ENCODE measurements at places on chromosomes 12 and 14.
A peak's percentile ranks its signal among the peaks of the same experiment; 100 is the strongest.

DNA sequence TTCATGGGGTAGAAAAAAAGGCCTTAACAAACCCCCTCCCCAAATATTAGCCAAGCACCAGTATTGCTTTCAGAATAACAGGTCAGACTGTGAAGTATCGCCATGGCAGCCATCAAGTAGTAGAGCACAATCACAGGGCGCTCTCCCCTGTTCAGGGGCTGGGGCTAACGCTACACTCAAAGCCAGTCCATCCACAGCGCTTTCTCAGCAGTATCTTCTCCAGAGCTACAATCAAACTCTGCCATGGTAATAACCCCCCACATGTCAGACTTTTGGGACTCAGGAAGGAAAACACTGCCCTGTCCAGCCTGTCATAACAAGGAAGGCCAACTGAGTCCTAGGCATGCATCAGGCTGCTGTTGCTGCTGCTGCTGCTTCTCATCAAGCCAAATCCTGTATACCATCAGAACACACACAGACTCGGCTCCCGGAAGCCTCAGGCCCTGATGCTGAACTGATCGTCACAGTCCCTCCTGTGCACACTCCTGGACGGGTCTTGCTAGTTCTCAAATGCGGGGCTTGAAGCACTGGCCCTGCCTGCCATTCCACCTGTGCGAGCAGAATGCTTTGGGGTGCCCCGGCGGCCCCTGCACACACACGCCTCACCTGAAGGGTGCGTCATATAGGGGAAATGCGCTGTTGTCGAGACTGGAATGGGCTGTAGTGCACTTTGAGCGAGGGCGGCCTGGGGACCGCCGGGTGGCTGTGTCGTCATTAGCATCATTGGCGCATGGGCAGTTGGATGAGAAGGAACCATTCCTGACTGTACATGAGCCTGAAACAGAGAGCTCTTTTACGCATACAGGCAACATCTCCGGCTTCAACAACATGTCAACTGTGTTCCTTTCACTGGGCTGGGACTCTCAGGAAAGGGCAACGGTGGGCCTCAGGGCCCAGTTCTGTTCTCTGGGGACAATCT is 47.6 kb downstream of the SH2B3 start:
- DNase-seq, result no peak

GRCh38 chr12:59149995-59150642 is 229.8 kb upstream of the LRIG3 start:
- DNase-seq, result peak; percentile 67

DNA sequence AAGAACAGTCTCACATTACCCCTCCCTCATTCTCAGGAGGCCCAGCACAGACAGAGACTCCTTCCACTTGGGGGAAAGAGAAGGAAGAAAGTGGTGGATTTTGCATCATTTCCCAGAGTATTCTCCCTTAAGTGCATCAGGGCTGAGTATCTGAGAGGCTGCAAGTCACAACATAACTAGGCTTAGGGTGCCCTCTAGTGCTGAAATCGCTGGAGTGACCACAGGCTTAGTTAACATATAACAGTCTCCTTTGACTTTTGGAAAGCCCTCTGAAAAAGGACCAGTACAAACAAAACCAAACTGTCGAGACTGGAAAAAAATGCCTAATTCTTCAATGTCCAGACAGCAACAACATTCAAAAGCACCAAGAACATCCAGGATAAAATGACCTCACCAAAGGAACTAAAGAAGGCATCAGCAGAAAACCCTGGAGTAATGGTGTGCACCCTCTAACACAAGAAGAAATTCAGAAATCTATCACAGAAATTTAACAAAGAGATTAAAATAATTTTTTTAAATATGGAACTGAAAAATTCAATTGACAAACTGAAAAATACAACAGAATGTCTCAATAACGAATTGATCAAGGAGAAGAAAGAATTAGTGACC is 412.3 kb downstream of the RPS29 start:
- DNase-seq, result peak; percentile 9

DNA sequence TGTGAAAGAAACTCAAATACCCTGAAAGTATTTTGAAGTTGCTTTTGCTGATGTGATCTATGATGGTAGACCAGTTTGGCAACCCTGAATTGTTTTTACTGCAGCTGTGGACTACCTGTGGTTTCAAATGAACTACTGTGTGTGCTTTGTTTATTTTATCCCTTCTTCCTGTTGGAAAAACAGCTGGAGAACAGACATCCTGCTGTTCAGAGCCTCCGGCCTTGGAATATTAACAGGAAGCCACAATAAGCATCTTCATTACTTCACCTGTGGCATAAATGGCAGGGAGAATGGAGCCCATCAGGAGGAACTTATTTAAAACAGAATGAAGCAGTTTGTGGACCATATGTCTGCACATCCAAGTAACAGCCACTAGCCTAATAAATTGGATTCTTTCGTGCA is 104.8 kb downstream of the DUSP6 start:
- no peak for DNase-seq

DNA sequence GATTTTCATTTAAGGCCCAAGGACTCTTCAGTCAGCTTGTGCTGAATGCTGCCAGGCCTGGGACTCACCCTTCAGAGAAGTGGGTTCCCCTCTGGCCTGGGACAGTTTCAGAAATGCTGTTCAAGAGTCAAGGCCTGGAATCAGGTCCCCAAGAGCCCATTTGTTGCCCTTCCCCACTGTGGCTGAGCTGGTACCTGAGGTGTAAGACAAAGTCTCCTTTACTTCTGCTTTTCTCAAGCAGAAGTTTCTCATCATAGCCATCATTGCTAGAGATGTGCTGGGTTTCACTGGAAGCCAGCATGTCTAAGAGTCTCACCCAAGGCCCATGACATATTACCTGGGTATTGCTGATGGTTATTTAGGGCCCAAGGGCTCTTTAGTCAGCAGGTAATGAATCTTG is 8.9 kb downstream of the FANCM start:
- DNase-seq, result no peak

DNA sequence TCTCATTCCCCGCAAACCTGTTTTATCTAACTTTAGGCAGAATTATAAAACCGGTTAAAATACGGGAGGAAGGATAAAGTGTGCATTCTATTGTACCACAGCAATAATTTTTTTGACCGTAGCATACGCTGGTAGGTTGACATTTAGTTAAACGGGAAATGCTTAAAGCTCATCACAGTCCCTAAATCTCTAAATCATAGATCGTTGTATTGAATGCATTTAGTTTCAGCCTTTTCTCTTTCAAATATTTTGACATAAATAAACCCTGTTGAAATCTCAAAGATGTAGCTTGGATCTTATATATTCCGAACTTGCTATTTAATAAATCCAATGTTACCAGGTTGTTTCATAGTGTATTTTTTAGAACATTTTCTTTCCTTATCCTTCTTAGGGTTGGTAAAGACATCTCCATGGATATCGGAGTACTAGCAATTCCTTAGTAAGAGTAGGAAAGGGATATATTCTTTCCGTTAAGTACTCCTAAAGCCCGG is 798 bp downstream of the CLEC2B start:
- no peak for DNase-seq

DNA sequence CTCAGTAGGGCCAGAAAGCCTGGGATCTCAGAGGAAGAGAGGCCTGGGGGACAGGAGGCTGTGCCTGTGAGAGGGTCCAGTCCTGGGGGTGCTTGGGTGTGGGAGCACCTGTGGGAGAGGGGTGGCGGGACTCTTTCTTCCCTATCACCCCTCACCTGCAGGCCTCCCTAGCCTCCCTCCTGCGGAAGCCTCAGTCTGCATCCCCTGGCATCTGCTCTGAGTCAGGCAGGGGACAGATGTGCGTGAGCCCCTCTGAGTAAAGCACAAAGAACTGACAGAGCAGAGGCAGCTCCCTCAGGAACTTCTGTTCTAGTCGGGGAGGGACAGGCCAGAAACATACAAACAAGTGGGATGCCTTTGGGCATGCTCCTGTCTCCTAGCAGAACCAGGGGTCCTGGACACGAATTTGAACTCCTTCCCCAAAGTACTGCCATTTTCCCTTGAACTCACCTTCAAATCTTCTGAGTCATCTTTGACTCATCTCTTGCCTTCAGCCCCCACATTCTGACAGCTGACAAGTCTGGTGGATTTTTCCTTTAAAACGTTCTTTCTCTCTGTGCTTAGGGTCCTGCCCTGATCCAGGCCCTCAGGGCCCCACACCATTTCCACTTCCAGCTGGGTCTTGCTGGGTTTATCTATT is 8.5 kb upstream of the HSP90AA1 start:
- no peak for DNase-seq

- no peak for DNase-seq
Measured at GRCh38 chr14:66085665-66086064, 400.5 kb upstream of the CCDC196 start.

DNA sequence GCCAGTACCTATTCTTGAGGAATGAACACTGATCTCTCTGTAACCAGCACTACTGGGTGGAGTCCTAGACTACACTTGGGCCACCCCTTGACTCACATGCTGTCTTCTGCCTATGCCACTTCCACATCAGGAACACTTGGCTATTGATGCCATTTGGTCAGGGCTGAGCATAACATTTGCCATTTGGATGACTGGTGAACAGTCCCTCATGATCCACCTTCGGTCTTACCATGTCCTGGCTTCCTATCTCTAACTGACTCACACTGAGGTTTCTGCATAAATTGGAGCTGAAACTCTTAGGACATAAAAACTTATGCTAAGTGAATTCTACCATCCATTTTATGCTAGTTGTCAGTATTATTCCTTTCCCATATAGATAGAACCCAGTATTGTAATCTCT is 91.7 kb upstream of the PELI2 start:
- DNase-seq, result no peak

Measured in stromal cell of bone marrow (primary cell).